ENCODE measurements at places on chromosomes 3 and 15. TPM values are rescaled to one million over a fixed set of nuclear protein-coding genes. Genes with fewer than 3 reads are reported as not detected.

Gene MYO5A
- 32.2 TPM for total RNA-seq

GRCh38 chr3:152436707-152437590 lies 168.2 kb downstream of the MBNL1 start:
- no peak for DNase-seq

DNA sequence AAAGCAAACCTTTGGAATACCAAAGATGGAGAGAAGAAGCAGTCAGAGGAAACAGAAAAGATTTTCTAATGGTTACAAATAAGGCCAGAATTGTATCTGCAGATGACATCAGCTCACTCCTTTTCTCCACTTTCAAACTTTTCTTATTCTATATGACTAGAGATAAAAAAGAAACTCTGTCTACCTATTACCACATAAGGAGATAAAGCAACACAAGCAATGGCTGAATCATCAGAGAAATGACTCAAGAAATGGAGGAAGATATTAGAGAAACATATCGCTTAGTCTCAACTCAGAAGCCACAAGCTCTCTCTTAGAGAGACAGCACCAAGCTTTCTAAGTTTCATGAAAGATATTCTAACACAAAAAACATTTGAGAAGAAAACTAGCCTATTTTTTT lies 784.0 kb downstream of the ZPLD1 start:
- no peak for DNase-seq

GRCh38 chr15:90325726-90326125 lies 26.4 kb upstream of the ZNF774 start:
- no peak for DNase-seq

GRCh38 chr3:194955979-194956696 lies 270.5 kb downstream of the FAM43A start:
- DNase-seq = no peak

DNA sequence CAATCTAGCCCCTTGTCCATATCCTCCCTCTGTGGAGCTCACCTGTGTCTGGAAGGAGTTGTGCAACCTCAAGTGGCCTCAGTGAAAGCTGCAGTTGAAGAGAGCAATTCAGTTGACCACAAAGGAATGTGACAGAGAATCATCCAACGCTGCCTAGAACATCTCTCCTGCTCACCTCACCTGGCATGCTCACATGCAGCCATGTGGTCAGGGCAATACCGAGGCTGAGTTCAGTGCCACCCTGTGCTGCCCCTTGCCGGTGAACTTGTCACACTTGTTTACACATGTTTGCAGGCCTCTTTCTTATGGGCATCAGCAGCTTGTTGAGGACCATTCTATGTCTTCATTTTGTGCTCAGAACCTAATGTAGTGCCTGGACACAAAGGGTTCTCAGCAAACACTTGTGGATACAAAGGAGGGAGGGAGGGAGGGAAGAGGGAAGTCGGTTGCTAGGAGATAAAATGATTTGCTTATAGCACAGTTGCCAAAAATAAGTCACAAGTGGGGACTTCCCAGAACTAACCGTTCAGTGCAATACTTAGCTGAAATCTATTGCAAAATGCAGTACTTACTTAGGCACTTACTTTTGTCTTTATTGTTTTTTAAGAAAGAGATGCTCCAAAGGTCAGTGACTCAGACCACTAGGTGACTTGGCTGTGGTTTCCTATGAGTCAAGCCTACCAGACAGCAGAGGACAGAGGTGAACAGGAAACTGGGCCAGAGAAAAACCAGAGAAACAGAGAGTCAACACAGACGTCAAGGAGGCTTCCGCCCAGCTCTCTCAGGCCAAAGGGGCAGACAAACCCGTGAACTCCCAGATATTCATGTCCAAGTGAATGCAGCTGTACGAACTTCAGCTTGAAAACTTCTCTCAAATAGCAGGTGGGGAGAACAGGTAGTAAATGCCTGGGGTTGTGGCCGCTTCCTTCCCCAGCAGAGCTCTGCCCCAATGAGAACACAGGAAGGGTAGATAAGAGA lies 227.8 kb upstream of the CTNNB1 start:
- no peak for DNase-seq

DNA sequence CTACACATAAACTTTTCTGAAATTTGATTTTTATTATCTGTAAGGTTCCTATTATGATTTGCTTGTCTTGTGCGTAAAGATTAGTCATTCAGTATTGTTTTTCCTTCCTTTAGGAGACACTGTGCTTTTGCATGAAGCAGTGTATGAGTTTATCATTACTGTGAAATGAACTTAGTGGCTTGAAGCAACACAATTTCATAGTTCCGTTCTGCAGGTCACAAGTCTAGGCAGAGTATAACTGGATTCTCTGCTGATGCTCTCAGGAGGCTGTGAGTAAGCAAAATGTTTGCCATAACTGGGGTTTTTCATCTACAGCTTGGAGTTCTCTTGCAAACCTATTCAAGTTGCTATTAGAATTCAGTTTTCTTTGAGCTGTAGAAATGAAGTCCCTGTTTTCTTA lies 1136.1 kb downstream of the OTOL1 start:
- no peak for DNase-seq

GRCh38 chr3:171542976-171543375 lies 82.8 kb upstream of the TNIK start:
- DNase-seq = no peak
